NCI-H2081 treated with DMSO at 0.1 percent for 48 hours (cell line): ENCODE measurements at places on chromosomes 7 and 10.

- no peak for DNase-seq
These were observed 318.6 kb downstream of the PTPRN2 start for GRCh38 chr7:158268816-158269535.

- peak; percentile 69 for DNase-seq
These were observed at the start of gene CLDN3 for GRCh38 chr7:73770002-73770859. Gene CLDN3, minus strand, starts transcription at chr7:73770270. Its CDS starts 221 bp downstream, at chr7:73770049.

GRCh38 chr7:69510114-69510513, 88.2 kb upstream of the AUTS2 start:
- DNase-seq = no peak

- DNase-seq = no peak
These were observed 57.5 kb downstream of the FHIP2A start for GRCh38 chr10:114879093-114879492.

GRCh38 chr7:113608782-113609181, 310.0 kb downstream of the PPP1R3A start:
- no peak for DNase-seq

DNA sequence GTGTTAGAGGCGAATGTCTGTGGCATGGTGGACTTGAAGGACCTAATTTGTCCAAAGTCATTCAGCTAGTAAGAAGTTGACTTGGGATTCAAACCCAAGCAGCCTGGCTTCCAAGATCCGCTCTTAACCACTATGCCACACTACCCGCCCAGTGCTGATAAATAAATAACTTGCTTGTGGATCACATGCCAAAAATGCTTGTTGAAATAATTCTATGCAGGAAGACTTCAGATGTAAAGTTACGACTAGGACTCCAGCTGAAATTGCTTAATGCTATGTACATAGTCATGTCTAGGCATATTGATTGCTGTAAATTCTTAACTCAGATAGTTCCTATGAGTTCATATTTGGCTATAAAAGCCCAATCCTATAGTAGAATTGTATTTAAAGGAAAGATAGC, 76.0 kb downstream of the PLXDC2 start:
- DNase-seq = no peak

GRCh38 chr10:13907570-13907969, 320.8 kb downstream of the PRPF18 start:
- no peak for DNase-seq

DNA sequence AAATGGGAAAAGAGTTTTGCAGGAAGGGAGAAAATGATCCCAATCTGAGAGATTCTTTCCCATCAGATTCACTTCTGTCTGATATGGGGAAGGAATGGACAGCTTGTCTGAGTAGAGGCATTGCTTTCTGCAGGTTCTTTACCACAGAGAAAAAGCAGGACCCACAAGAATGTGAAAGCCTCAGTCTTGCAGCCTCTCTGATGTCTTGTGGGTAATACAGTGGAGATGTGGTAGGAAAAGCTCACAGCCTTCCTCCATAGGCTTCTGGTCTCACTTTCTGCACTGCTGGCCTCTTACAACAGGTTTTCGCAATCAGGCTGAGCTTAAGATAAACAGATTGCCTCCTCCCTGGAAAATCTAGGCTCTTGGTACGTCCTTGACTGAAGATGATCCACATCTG, 551 bp downstream of the IFIT1 start:
- no peak for DNase-seq

- DNase-seq = no peak
These were observed 1.1 kb downstream of the MARVELD1 start for GRCh38 chr10:97714401-97715258.

GRCh38 chr7:104818961-104819880, 194.8 kb upstream of the KMT2E start:
- no peak for DNase-seq

- no peak for DNase-seq
These were observed 120.9 kb upstream of the NAMPT start for GRCh38 chr7:106405697-106406141.

GRCh38 chr10:124225467-124226270, 132.3 kb upstream of the CHST15 start:
- DNase-seq = no peak

GRCh38 chr7:125529249-125529648, 599.6 kb upstream of the POT1 start:
- no peak for DNase-seq

GRCh38 chr7:5360971-5361370, 62.7 kb downstream of the TNRC18 start:
- DNase-seq = no peak

DNA sequence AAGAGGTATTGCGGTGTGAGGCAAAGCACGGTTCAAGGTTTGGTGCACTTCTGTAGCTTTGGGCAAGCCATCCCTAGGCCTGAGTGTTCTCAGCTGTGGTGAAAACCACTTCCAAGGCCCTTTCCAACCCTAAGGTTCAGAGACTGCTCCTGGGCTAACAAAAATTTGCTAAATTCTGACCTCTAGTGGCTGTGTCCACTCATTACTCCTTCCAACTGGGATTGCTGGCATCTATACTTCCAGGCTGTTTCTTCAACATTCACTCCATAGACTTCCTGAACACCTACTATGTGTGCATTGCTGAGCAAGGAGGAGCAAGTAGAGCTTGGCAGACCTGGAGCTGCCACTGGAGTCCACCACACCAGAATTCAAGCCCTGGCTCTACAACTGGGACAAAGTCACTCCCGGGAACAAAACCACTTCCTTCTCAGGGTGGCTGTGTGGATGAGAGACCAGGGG, 29.3 kb upstream of the SH3PXD2A start:
- peak; percentile 4 for DNase-seq

DNA sequence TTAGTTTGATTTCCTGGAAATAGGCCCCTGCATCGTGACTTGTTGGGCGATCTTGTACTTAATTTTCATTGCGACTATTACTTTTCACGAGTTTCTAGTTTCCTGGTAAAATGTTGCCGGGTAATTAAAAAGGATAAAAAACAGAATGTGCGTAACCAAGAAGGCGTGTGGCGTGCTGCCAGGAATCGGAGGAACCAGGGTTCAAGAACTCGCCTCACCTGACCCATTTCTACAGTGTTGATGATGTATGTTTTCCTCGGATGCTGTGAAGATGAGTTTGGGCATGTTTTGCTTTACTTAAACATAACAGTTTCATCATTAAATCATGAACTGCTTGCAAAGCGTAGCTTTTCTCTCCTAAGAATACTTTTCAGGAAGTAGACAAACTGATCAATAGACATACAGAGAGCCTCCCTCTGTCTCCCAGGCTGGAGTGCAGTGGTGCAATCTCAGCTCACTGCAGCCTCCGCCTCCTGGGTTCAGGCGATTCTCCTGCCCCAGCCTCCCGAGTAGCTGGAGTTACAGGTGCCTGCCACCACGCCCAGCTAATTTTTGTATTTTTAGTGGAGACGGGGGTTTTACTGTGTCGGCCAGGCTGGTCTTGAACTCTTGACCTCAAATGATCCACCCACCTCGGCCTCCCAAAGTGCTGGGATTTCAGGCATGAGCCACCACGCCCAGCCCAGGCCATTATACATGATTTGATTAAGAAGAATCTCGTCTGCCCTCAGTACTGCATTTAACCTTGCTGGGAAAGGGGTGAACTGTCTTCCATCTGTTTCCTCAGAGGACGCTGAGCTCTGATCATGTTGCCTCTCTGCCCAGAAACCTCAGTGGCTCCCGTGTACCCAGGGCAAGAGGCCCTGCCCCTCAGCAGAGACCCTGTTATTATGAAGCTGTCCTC, 9.1 kb downstream of the FOXK1 start:
- DNase-seq = no peak

- no peak for DNase-seq
These were observed 24.3 kb downstream of the LMTK2 start for GRCh38 chr7:98130959-98131358.

GRCh38 chr7:21585070-21585724, 42.4 kb downstream of the DNAH11 start:
- DNase-seq = no peak

- DNase-seq = no peak
These were observed 126.8 kb downstream of the COBL start for GRCh38 chr7:51189777-51190176.

DNA sequence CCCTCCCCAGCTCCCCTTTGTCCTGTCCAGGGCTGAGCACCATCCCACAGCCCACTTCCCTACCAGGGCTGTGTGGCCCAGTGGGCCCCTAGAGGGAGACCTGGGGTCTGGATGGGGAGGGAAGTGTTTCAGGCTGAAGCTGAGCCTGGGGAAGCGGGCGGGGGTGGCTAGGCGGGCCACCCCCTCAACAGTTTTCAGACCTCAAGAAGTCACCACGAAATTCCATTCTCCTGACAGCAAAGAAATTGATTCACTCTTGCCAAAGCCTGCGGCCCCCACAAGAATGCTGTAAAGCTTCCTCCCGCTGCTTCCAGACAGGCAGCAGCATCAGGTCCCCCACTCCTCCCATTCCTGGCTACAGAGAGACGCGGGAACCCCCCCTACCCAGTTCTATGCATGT, 2.5 kb upstream of the LFNG start:
- DNase-seq = no peak

DNA sequence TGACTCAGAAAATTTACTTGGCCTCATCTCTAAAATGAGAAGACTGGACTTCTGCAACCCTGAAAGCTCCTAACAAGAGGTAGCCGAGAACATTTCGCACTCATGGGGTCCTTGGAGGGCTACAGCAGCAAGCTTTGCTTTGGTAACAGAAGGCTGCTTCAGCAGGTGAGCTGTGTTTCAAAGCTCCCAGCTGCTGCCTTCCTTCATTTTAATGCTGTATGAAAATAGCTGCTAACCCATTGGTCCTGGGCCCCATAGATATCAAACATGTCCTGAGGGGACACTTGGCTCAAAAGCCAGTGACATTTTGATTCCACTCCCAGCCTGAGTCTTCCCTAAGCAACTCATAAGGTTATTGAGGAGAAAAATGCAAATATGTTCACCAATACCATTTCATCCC, 14.3 kb upstream of the MALSU1 start:
- DNase-seq = no peak

- DNase-seq = no peak
These were observed 135.5 kb upstream of the IMMP2L start for GRCh38 chr7:111697771-111698170.

- DNase-seq = no peak
These were observed 66.4 kb upstream of the SCIN start for GRCh38 chr7:12504149-12504548.

GRCh38 chr7:116809636-116810266, 52.6 kb upstream of the CAPZA2 start:
- DNase-seq = peak; percentile 81

- no peak for DNase-seq
These were observed 15.0 kb downstream of the NOD1 start for GRCh38 chr7:30463405-30464145.

- DNase-seq = peak; percentile 10
These were observed 1.3 kb downstream of the TBC1D12 start for GRCh38 chr10:94403380-94404213.

DNA sequence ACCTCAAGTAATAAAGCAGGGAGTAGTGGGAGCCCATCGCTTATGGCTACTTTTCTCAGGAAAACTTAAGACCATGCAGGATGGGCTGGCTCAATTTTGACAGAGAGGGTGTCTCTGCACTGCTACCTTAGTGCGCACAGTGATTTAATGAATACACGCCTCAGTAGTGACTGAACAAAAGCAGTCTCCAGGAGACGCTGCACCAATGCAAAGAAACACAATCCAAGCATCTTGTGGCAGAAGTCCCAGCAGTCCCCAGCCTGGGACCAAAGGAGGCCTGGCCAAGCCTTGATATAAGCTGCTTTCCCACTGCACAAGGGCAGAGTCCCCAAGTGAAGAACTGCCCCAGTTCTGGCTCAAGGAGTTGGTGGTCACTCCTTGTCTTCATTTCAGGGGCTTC, 368.9 kb downstream of the KCNMA1 start:
- no peak for DNase-seq

- DNase-seq = no peak
These were observed 122.5 kb upstream of the ANKRD1 start for GRCh38 chr10:91043173-91043910.

DNA sequence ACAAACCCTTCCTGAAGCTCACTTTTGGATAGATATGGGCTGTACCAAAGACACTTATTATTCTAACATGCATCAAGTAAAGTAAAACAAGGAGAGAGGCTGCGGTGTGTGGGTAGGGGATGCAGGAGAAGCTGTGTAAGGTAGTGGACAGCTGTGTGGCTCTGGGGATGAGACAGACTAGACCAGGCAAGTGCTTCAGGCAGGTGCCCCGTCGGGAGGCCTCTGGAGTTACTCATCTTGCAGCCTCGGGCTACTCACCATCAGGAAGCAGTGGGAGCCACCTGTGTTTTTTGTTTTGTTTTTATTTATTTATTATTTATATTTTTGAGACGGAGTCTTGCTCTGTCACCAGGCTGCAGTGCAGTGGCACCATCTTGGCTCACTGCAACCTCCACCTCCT, 49.3 kb upstream of the NCAPG2 start:
- no peak for DNase-seq

GRCh38 chr7:158828133-158829020, 932 bp downstream of the ESYT2 start:
- DNase-seq = no peak

- no peak for DNase-seq
These were observed 259.0 kb upstream of the GHITM start for GRCh38 chr10:83880252-83880791.

- no peak for DNase-seq
These were observed 33.9 kb downstream of the PTER start for GRCh38 chr10:16470747-16471146.

DNA sequence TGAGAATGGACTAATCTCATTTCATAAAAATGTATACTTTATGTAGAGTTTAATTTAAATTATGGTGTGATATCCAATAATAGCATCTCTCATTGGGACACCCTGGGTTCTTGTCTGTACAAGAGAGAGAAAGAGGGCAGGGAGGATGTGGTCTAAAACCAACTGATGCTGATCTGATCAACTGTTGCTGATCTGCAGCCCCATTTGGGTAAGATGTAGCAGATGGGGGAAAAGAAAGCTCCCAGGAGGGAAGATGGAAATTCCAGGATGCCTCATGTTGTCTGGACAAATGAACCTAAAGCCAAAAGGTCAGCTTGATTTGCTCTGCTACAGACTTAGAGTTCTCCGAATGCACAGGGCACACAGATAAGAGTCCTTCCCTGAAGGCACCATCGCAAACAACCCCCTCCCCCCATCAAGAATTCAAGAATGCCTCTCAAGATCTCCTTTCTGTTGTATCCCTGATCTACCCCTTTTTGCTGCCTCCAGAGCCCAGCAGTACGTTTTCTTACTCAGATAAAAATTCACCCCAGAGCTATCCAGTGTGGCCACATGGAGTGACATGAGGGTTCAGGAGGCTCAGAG, 171.4 kb upstream of the INHBA start:
- no peak for DNase-seq

DNA sequence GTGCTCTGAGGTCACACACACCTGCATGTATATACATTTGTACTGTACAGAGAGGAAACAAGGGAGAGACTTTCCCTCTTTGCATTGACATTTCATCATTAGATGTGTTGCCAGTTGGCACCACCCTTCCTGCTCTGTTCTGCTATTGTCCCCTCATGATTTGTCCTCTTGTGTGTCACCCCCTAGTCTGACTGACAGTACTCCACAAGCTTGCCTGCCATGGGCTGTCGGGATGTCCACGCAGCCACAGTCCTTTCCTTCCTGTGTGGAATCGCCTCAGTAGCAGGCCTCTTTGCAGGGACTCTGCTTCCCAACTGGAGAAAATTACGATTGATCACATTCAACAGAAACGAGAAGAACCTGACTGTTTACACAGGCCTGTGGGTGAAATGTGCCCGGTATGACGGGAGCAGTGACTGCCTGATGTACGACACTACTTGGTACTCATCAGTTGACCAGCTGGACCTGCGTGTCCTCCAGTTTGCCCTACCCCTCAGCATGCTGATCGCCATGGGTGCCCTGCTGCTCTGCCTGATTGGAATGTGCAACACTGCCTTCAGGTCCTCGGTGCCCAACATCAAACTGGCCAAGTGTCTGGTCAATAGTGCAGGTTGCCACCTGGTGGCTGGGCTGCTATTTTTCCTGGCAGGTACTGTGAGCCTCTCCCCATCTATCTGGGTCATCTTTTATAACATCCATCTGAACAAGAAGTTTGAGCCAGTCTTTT, 9.4 kb downstream of the CLDN12 start:
- no peak for DNase-seq
